ENCODE measurements at places on chromosomes 5 and 9.

- DNase-seq: no peak
These were observed 98.8 kb upstream of the BASP1 start for GRCh38 chr5:17118631-17119030.

DNA sequence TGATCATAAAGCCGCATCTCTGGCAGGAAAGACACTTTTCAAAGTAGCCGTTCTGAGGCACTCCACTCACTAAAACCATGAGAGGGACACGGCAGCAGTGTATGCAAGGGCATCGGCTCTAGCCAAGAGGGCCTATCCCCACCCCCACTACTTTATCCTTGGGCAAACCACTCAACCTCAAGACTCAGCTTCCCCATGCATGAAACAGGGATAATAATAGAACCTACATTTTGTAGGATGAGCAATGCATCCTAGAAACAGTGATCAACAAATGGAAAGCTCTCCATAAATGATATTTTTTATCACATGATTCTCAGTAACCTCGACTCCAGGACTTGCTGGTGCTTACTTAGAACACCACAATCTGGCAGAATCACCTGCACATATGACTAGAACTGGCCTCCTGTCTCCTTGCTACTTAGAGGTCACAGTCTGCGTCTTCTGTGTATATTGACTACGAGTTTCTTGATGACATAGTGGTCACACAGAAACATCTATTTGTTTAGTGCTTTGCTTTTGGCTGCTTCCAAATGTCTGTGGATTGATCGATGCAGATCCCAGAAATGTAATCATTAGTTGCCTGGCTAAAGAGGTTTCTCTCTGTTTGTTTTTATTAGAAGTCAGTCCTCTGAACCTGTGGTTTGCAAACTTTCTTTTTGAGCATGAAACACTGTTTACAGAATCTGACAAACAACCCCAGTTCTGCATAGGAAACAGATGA lies 102.1 kb downstream of the LHFPL2 start:
- no peak for DNase-seq

DNA sequence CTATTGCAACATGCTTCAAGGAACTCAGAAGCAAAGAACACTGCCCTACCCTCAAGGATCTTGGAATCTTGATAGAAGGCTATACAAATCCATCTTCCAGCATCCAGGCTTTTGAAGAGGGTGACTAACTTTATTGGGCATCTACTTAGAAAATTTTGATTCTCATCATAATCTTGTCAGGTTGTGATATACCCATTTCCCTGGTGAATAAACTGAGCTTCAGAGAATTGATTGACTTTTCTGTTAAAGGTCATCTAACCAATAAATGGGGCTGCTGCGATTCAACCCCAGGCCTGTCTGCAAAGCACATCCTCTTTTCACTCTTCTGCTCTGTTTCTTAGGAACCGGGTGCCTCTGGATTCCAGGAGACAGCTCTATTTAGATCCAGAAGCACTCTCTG lies 19.9 kb upstream of the INSYN2B start:
- no peak for DNase-seq

DNA sequence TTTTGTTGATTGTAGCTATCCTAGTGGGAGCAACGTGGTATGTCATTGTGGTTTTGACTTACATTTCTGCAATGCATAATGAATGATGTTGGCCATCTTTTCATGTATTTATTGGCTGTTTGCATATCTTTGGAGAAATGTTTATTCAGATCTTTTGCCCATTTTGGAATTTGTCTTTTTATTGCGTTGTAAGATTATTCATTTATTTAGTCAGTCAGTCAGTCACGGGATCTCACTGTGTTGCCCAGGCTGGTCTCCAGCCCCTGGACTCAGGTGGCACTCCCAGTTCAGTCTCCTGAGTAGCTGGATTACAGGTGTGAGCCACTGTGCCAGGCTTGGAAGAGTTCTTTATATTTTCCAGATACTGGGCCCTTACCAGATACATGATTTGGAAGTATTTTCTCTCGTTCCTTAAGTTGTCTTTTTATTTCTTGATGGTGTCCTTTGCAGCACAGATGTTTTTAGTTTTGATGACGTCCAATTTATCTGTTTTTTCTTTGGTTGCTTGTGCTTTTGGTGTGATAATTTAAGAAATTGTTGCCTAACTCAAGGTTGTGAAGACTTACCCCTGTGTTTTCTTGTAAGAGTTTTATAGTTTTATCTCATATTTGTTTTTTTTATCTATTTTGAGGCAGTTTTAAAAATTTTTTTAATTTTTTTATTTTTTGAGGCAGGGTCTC lies 67.1 kb downstream of the EHMT1 start:
- no peak for DNase-seq

DNA sequence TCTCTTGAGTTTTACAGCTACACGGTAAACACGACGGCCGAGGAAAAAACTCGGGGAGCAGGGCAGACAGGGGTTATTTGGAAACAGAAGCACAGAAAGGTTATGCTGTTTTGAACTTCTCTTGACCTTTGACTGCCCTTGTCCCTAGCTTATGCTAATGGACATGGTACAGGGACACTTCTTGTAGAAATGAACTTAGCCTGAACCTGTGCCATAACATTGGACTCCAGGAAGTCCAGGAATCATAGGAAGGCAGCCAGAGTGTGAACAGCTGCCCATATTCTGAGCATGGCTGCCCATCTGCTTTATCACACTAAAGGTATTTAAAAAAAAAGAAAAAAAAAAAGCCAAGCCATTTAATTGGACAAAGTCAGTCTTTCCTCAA lies 46.1 kb downstream of the NR6A1 start:
- no peak for DNase-seq

DNA sequence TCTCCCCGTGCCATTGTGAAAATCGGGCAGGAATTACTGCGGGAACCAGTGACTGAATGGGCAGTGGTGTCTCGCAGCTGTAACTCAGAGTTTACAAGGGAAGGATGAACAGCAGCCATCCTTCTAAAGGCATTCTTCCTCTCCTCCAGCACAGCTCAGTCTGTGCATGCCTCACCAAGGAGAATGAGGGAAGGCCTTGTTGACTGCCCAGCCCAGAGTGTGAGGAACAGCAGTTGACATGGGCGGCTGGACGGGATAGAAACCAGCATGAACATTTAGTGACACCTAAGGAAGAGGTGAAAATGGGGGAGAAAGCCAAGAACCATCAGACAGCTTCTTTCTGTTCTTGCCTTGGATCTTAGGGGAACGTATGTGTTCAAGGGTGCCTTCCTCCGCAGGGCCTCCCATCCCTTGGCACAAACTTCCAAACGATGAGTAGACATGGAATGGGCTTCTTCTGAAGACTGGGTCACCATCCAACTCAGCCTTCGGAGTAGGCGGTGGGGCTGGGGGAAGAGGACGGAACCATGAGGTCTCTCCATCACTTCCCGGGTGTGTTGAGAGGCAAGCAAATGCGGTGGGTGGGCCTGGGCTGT lies 887 bp upstream of the PDE8B start:
- no peak for DNase-seq

GRCh38 chr5:168174376-168174775 lies 117.1 kb upstream of the WWC1 start:
- DNase-seq: no peak

DNA sequence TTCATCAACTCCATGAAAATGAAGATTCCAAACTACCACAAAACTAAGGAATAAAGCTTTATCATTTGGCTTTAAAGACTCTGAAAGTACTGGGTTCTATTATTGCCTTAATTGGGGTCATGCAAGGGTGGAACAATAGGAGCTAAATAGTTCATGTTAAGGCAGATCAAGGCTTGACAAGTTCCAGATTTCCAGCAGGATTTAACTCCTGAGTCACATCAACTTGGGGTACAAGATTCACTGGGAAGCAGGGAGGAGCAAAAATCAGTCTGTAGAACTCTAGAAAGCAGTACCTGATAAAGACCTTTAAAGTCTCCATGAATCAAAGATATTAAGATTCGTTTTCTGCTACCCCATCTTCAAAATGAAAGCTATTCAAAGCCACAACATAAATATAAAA lies 41.9 kb upstream of the GLRX start:
- DNase-seq: no peak

DNA sequence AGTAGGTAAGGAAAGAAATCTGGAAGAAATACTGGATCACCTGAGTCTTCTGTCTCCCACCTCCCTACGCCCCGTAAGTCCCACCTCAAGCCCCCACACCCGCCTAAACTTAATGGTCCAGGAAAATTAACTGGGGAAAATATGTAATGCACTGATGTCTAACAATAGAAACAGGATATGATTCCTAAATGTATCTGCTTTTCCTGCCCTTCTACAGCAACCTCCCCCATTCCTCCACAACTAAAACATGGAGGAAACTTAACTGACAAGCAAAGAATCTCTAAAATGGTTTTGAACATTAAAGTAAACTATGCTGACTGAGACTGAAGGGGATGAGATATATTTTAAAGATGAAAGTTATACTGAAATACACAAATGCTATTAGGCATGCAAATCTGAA lies 10.4 kb downstream of the RFX3 start:
- no peak for DNase-seq

- DNase-seq: no peak
These were observed 31.5 kb downstream of the NDUFS6 start for GRCh38 chr5:1832511-1833250.

GRCh38 chr9:27473111-27473529 lies 51.0 kb upstream of the IFNK start:
- DNase-seq: no peak

DNA sequence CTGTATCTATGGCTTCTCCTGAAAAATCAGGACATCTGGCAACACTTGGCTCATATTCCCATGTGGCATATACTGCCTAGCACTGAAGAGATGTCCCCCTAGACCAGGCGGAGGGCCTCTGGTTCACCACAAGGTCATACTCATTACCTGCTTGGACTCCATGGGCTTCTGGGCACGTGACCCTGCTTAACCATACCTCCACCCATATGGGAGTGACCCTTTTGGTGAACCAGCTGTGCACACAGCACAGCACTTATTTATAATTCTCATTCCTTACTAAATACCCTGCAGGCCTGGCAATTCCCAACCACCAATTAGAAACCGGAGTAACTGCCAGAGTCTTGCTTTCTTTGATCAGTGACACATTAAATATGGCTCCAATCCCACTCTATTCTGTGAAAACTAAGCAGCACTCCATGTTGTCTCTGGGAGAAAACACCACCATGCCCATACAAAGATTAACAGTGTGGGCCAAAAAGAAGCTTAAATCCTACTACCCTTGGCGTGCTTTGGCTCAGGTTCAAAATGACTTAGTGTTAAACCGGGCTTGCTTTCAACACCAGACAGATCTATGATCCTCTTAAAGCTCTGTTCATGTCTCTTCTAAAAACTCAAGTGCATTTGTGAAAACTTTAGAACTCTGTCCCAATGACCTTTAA lies 57.7 kb downstream of the MTMR12 start:
- no peak for DNase-seq

DNA sequence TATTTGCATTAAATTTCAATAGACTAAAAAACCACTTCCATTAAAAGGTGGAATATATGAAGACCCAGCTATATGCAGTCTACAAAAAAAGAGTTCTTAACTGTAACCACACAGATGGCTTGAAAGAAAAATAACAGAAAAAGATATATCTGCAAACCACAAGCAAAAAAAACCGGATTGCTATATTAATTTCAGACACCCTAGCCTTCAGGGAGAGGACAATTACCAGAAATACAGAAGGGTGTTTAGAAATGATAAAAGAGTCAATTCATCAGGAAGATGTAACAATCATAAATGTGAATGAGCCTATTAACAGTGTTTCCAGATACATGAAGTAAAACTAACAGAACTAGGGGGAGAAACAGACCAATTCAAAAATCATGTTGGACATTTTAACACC lies 56.9 kb upstream of the SMIM23 start:
- no peak for DNase-seq
